Hypothalamus (tissue), 51 donors: ENCODE measurements at places on chromosomes 11 and 22.

DNA sequence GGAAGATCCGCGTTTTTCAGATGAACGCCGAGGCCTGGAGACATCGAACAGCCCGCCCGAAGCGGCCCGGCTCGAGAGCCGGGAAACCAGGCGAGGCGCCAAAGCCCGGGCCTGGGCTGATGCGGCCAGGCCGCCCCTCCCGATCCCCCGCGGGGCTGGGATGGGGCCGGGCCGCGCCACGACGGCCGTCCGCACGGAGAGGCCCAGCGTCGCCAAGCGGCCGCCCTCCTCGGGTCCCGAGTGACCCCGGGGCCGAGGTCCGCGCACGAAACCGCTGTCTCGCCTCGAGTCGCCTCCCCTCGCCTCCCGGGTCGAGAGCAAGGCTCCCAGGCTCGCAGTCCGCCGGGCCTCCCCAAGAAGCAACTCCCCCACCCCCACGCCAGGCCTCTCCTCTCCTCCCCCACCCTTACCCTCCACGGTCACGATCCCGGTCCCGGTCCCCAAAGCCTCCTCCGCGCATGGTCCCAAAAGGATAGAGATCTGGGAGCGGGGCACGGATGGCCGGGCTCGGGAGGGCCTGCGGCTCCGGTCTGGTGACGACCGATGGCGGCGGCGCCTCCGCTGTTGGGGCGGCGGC lies 482 bp downstream of the DDX17 start:
- DNase-seq = peak; percentile 85

- no peak for DNase-seq
Observed at GRCh38 chr11:108703916-108704315, 39.0 kb downstream of the DDX10 start.

DNA sequence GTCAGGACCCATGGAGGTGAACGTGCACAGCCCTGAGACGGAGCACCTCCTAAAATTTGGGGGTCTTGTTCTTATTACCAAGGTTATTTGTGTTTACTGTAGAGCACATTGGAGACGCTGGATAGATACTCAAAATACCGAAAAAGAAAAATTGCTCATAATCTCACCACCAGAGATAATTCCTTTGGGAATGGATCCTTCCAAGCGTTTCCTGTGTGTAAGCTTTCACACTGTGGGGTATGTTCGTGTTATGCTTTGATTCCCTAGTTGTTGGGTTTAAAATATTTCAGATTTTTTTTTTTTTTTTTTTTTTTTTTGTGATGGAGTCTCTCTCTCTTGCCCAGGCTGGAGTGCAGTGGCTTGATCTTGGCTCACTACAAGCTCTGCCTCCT lies 14.1 kb upstream of the MRGPRD start:
- DNase-seq = no peak

- DNase-seq = no peak
Observed at GRCh38 chr11:76835928-76836612, 24.6 kb upstream of the ACER3 start.

GRCh38 chr11:133034929-133035328 lies 497.4 kb downstream of the OPCML start:
- no peak for DNase-seq

DNA sequence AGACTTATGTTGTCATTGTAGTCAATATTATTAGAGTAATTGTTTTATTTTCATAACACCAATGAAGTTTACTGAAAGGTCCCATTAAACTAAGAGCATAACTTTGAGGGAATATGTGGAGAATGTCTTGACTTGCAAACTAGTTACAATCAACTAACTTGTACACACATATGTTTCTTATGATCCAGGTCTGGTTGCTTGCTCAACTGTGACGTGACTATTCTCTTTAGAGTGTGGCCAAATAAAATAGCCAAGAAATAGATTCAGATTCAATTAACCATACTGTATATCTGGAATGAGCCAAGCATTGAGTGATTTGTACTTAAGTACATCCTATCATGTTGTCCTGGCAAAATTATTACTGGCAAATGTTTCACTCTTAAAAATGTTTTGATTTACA lies 101.7 kb downstream of the METTL15 start:
- DNase-seq = no peak

DNA sequence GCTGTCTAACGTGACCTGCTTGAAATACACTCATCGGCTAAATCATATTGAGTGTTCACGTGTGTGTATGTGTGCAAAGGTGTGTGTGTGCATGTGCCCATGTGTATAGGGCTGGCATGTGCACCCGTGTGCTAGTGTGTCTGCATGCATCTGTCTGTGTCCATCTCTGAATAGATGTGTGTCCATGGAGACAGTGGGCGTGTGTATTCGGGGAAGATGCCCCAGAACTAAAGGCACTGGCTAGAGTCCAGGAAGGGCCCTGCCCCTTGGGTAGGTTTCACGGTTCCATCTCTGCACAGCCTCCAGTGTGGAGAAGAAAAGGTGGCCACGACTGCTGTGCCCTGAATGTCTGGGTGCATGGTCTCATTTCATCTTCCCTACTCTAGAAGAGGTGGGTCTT lies 220.3 kb downstream of the MN1 start:
- no peak for DNase-seq

GRCh38 chr11:11807811-11808782 lies 33.7 kb upstream of the USP47 start:
- DNase-seq = no peak

- DNase-seq = no peak
Observed at GRCh38 chr11:5626196-5626595, 1.4 kb downstream of the TRIM34 start.

GRCh38 chr22:24289114-24289513 lies 18.5 kb downstream of the SPECC1L start:
- no peak for DNase-seq

DNA sequence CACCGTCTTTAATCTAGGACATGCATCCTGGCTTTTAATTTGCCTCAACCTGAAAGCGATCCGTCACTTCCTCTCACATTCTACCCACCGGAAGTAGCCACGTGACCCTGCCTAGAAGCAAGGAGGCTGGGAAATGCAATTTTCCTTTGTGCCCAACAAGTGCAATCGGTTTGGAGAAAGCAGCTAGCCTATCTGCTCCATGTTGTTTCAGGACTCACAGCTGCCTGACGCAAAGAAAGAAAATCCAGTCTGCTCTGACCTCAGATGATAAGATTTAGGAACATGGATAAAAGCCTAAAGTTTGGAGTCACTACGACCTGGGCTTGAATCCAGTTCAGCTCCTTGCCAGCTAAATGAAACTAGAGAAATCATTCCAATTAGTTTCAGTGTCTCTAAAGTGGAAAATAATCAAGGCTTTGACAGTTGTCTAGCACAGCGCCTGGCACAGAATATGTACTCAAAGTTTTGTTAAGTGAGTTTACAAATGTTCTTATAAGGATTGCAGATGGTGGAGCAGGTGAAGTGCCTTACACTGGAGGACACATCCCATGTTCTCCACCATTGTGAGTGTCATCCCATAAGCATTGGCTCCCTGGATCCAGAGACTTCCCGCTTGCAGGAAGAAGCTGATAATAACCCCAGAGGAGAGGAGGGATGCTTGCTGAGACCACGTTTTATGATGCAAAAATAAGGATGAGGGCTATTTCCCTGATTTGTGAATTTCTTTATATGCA lies 553.7 kb downstream of the MN1 start:
- no peak for DNase-seq

GRCh38 chr22:45526768-45527360 lies 24.2 kb downstream of the FBLN1 start:
- DNase-seq = no peak

DNA sequence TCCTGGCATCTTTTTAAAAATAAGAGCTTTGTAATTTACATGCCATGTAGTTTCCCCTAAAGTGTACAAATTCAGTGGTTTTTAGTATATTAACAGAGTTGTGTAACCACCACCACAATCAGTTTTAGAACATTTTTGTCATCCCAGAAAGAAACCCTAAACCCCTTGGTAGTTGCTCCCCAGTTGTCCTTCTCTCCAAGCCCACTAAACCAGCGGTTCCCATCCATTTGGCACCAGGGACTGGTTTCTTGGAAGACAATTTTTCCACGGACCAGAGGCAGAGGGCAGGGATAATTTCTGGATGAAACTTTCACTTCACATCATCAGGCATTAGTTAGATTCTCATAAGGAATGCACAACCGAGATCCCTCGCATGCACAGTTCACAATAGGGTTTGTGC lies 22.6 kb downstream of the CABIN1 start:
- no peak for DNase-seq

GRCh38 chr22:46374663-46375474 lies 39.4 kb downstream of the TRMU start:
- DNase-seq = no peak

DNA sequence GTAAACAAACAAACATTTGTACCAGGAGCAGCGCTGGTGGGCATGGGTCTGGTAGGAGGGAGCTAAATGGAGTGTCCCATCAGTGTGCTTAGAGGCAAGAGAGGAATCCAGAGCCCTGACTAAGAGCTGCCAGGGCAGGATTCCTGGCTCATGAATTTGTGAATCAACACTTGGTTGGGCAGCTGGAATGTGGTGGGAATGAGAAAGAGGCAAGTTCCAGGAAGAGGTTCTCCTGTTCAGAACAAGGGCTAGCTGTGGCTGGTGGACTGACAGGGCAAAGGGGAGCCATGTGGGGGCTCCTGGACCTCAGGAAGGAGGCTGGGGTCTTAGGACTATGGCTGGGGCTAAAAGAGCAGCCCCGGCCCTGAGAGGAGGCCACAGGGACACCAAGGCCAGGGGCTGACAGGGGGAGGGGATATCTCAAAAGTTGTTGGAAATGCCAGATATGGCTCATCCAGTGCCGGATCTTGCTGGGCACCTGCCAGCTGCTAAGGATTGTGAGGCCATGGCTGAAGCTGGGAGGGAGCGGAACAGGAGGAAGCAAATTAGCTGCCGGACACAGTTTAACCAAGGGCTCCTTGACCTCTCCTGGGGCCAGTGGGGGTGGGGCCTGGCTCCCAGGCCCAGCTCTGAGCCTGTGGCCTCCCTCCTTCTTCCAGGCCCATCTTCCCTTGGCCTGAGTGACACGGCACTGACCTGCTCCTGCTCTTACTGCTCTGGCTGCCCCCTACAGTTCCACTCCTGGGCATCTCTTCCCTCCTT lies 14.6 kb upstream of the P2RY6 start:
- DNase-seq = no peak

DNA sequence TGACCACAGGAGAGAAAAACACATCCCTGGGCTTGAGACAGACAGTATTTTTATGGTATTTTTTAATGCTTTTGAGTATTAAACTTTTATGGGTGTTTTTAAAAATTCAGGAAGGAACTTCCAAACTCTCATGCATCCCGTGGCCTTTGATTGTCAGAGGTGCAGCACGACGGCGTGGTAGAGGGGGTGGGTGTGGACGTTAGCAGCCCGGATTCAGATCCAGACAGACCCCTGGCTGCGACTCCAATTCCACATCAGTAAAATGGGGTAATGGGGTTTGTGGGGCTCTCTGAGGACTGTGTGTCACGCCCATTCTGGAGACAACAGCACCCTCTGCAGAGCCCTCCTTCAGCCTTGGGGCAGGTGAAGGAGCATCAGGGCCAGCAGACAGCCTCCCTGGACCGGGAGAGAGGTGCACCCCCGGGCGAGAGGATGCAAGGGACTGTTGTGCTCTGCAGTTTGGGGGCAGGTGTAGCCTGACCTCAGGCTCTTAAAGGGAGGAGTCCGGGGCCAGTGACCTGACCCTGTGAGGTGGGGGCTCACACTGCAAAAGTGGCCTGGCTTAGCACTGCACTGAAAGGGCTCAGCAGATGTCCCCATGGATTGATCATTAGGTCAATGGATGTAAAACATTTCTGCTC lies 1024.3 kb downstream of the TBC1D22A start:
- no peak for DNase-seq

- no peak for DNase-seq
Observed at GRCh38 chr11:96318850-96319249, 24.1 kb downstream of the MAML2 start.

DNA sequence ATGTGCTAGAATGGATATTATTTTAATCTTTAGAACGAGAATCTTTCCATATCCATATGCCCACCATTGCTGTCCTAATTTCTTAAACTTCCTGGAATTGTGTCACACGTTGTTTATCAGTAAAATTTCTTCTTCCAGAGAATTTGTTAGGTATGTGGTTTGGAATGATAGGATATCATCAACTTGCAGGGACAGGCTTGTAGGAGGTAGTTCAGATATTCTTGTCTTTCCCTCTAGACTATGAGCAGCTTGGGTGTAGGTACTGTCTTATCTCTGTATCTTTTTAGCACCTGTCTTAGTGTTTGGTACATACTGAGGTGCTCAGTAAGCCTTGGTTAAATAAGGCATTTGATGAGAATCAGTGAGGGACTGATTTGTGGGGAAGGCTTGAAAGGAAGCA lies 3.4 kb downstream of the CTNND1 start:
- no peak for DNase-seq

DNA sequence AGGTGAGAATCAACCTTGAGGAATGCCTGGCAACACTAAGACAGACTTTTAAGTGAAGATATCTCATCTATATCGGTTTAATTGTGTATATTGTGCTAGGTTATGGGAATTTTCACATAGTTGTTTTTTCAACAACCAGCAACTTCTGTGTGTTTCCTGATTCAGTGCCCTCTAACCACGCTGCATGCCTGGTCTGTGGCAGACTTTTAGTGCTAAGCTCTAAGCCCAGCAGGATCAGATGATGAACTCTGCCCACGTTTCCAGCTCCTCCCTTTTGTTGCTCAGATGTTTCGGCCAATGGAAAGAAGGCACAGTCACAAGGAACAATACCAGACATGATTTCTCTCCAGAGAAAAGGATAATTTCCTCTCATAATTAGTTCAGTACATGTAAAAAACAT lies 1.4 kb upstream of the VWA5A start:
- no peak for DNase-seq
